Stimulated activated CD4-positive, alpha-beta T cell treated with anti-CD3 and anti-CD28 coated beads, Interleukin-2, amount 100 ng/mL, for 24 hours (primary cell): ENCODE measurements at places on chromosomes 16 and 17.

DNA sequence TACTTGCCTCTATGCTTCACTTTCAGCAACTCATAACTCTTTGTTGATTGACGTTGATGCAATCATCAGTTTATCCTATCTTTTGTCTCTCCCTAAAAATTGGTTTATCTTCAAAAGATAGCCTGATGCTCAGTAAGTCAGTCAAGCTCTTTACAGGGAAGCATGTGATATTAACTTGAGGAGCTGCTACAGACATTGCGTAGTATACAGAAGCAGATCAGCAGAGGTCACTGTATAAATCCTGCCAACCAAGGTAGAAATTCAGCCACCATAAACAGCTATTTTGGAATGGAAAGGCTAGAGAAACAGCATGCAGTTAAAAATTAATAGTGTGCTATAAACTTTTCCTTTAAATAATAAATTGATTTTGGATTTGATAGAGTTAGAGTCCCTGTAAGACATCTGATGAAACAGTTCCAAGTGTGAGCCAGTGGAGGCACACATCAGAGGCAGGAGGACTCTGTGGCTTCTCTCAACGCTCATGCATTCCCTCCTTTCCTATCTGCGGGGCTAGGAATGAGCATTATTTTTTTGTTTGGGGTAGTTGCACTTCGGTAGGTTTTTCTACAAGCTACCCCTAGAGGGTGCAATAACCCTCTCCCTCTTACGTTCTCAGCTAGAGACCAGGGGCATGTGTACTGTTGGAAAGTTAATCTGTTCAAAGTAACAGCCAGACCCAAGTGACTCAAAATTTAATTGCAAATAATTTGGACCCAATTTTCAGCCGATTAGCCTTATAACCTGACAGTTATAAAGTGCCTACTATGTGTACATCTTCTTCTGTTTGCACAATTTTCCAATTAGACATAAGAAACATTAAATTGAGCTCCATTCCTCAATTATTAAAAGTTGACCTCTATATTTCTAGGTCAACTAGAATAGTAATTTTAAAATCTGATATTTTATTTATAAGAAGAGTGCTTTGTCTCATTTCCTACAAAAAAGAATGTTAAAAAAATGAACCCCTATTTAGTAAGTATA, 647.7 kb upstream of the SOX9 start:
- no peak for DNase-seq

DNA sequence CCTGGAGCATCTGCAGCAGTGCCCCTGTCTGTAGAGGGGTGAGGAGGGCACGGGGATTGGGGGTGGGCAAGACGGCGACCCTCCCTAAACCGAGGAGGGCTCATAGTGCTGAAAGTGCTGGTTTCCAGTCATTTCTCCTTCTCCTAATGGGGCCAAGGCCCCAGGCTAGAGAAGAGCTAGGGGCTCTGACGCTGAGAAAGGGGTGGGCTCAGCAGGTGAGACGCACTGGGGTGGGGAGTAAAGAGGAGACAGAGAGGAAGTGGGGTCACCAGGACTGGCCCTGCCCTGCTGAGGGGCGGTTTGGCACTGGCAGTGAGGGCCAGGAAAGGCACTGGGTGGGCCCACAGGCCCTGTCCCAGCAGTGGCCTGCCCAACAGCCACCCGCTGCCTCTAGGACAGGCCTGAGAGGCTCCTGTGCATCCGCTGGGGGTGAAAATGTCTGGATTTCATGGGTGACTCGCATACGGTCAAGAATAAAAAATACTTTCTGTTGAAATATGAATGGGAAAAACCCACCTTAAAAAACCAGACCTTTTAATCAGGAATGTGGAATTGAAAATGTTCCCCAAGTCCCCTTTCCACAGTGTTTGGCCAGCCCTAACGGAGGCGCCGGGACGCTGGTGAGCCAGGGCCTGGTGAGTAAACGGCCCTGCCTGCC, 122.4 kb upstream of the SMURF2 start:
- DNase-seq: no peak

DNA sequence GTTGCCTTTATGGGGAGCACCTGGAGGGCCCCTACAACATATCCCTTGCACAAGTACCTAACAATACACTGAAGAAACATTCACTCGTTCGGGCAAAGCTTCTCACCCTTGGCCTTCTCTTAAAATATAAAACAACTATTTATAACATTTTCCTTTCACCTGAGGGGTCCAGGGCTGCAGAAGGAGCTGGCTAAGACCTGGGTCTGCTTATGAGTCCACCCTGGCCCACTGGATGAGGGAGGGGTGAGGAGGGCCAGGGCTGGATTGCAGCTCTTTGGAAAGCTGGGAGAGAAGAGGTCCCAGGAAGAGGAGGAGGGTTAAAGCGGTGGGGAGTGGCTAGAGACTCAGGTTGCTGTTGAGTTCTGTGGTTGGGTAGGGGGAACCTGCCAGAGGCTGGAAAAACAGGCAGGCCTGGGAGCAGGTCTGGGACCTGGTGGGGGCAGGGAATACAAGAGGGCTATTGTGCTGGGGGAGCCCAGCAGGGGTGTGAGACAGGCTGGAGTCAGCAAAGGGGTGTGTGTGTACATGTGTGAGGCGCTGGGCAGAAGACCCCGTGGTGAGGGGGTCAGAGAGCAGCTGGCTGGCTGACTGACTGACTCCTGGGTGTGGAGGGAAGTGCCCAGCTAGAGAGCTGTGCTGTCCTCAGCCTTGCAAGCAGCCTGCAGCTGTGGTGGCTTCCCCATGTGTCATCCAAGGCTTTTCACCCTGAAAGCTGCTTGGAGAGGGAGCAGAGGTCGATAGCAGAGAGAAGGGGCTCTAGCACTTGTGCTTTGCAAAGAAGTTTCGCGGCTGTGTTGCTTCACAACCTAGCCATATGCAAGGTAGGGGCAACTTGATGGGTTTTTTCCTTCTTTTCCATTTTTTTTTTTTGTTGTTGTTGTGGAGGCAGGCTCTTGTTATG, 10.2 kb upstream of the MRC2 start:
- no peak for DNase-seq

DNA sequence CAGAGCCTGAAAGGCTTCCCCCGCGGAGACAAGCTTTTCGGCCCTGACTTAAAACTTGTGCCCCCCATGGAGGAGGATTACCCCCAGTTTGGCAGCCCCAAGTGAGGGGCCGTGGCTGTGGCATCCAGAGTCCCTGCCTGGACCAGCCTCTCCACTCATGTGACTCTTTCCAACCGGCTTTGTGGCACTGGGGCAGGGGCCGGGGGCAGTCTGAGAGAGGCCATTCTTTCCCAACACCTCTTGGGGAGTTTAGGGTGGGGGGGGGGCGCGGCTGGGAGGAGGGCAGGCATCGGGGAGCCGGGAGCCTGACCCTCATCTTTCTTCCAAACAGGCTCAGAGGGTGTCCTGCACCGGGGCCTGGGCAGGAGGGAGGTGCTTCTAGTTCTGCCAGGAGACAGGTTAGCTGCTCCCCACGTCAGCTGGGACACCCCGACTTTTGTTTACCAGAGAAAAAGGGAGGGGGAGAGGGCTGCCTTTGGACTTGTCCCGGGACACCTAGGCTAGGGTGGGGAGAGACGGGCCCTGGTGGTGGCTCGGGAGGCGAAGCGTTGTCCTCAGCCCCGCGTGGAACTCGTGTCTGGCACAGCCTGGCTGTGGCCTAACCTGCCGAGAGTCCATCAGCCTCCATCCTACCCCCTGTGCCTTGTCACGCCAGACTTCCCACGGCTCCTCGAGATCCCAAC, 7.3 kb upstream of the SERPINF1 start:
- DNase-seq: no peak

DNA sequence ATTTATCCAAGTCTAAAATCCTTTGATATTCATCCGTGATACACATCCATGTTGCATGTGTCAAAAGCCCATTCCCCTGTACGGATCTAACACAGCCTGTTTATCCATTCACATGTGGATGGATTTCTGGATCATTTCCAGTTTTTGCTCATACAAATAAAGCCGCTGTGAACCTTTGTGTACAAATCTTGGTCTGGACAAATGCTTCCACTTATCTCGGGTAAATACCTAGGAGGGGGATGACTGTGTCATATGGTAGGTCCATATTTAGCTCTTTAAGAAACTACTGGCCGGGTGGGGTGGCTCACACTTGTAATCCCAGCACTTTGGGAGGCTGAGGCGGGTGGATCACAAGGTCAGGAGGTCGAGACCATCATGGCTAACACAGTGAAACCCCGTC, 6.3 kb upstream of the TBCD start:
- no peak for DNase-seq

GRCh38 chr17:64190472-64190871, 60.5 kb upstream of the ERN1 start:
- no peak for DNase-seq

DNA sequence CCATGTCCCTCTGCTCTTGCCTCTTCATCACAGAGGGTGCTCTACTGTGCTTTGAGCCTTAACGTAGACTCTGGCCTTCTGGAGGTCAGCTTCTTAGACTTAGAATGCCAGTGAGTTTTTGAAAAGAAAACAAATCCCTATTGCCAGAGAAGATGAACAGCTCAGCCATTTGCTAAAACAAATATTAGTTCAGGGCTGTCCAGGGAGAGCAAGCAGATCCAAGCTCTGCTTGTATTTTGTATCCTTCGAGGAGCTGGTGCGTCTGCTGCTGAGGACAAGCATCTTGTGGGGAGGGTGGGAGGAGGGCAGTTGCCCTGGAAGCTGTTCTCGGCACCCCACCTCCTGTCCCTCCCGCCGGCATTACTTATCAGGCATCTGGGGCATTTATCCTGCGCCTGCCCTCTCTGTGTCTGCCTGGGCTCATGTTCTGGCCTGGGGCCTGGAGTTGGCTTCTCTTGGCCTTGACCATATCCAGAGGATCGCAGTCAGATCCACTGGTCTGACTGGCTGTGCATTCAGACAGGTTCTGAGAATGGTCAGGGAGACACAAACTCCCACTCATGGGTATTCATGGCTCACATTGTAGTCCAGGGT, 173.1 kb upstream of the NLRP1 start:
- no peak for DNase-seq

GRCh38 chr16:726438-727290, at the start of the genes CCDC78 and HAGHL:
Gene CCDC78, minus strand, starts transcription at chr16:726443. Its CDS starts 76 bp downstream, at chr16:726367.
Gene HAGHL, plus strand, starts transcription at chr16:727106. Its CDS starts 404 bp downstream, at chr16:727510.
- peak; percentile 66 for DNase-seq

- DNase-seq: peak; percentile 56
Measured at GRCh38 chr17:78781104-78781892, 775 bp downstream of the CYTH1 start.

DNA sequence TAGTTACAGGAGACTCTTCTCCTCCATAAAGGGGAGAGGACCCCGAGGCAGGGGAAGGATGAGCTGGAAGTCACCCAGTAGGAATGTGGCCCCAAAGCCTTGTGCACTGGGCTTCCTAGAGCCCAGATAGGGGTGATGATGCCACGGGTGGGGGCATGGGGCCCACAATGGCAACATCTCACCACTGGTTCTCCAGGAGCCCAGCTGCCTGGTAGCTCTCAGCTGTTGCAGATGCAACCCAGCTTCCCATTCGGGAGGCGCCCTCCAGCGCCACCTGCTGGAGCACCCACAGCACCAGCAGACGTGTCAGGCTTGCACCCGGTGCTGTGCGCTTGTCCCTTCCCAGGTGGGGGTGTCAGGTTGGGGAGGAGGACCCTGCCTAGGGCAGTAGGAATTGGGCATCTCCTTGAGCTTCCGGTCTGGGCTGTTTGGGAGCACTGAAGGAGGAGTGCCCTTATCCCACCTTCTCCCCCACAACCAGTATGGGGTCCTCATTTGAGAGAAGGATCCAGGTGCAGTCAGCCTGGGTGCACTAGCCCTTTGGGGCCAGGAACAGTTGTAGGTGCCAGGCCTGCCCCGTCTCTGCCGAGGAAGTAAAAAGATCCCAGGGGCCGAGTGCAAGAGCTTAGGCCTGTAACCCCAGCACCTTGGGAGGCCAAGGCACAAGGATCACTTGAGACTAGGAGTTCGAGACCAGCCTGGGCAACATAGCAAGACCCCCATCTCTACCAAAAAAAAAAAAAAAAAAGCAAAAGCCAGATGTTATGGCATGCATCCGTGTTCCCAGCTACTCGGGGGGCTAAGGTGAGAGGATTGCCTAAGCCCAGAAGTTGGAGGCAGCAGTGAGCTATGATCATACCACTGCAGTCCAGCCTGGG, 14.4 kb downstream of the CDIPT start:
- DNase-seq: peak; percentile 86

DNA sequence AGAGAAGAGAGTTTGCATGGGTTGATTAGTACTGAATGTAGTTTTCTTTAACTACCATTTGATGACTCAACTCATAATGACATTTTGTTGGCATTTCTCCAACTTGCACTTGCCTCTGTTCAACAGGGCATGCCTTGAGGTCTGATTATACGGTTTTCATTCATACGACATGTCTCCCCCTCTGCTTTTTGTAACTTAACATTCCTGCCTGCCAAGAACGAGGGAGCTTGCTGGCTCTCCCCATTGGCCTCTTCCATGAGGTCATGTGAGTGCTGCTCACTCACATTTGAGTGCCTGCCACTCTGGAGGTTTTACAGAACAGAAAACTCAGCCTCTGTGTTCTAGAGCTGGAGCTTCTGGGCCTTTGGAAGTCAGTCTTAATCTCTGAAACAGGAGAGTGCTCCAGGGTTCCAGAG, 19.7 kb downstream of the MAP2K6 start:
- no peak for DNase-seq

DNA sequence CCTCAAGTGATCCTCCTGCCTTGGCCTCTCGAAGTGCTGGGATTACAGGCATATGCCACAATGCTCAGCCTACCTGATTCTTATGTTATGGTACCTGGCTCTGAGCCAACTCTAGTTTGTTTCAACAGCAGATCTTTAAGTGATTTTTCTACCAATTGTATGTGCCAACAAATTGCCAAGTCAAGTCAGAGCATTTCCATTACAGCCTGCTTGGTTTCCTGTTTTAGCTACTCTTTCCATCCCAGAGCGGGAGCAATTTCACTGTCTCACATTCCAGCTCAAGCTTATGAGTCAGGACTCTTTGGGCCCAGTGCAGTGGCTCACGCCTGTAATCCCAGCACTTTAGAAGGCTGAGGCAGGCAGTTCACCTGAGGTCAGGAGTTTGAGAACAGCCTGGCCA, 30.8 kb upstream of the RBBP6 start:
- DNase-seq: no peak

- DNase-seq: no peak
Measured at GRCh38 chr17:52143542-52143941, 15.0 kb downstream of the CA10 start.

GRCh38 chr17:2656283-2656682, 55.3 kb downstream of the CLUH start:
- DNase-seq: no peak
